ENCODE measurements at places on chromosomes 1 and 21. TPM values are rescaled to one million over a fixed set of nuclear protein-coding genes. Genes with fewer than 3 reads are reported as not detected.

HCN3 gene
- 3.3 TPM for total RNA-seq

GUCA2A gene
- total RNA-seq = not detected

MXRA8 gene
- not detected for total RNA-seq

HIVEP3 gene
- 0.11 TPM for total RNA-seq

KRTAP12-1 gene
- not detected for total RNA-seq

ST6GALNAC3 gene
- total RNA-seq = 70.7 TPM

KPRP gene
- not detected for total RNA-seq

RNU11 gene
- total RNA-seq = not detected

ADAMTS5 gene
- total RNA-seq = 0.05 TPM

ZNF648 gene
- total RNA-seq = 1.1 TPM

GRCh38 chr1:5522531-5523145 is 469.6 kb downstream of the NPHP4 start:
- no peak for DNase-seq

DNA sequence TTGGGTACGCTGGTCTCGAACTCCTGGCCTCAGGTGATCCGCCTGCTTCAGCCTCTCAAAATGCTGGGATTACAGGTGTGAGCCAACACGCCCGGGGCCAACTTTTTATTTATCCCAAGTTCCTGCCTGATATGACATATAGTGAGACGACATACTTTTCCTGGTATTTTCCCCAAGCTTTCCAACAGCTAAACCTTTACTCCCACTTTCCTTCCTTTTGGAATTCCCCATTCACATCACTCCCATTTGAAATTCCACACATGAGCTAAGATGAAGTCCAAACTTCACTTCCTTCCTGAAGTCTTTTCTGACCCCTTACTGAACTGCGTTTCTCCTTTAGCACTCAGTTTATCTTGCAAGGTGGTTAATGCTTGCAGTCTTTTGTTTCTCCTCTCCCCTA is 64.1 kb downstream of the S1PR1 start:
- DNase-seq = no peak

DNA sequence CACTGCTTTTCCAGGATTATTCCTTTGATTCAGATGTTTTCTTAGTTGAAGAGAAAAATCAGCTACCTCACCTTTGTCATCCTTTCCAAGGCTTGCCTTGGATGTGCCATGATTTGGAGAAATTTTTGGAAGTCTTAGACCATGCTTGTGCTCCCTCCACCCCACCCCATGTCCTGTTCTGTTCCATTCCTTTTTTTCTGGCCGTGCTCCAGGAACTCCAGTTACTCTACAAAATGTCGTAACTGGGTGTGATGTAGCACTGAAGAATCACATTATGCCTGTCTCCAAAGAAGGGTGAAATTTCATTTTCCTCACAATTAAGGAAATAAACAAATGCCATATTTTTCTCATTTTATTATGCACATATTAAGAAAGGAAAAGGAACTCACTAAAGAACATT is 217.8 kb upstream of the ZRANB2 start:
- no peak for DNase-seq

- DNase-seq = peak; percentile 46
Measured at GRCh38 chr1:12153181-12153785, 13.5 kb upstream of the TNFRSF1B start.

DNA sequence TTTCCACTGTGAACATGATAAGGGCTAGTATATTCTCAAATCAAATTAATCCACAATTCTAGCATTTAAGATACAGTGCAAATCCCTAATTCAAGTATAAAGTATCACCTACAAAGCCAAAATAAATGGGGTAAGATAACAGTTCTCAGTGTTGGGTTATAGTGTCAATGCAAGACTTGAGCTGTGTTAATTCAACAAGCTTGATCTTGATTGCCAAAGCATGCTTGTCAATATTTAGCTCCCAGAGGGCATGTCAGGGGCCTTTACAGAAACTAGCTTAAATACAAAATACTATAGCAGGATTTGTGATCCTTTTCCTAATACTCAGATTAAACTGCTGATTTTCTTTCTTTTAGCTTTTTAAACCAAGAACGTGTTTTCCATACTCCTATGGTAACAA is 541.3 kb downstream of the PTBP2 start:
- DNase-seq = no peak

- no peak for DNase-seq
Measured at GRCh38 chr1:160578175-160578524, 1.1 kb downstream of the CD84 start.

DNA sequence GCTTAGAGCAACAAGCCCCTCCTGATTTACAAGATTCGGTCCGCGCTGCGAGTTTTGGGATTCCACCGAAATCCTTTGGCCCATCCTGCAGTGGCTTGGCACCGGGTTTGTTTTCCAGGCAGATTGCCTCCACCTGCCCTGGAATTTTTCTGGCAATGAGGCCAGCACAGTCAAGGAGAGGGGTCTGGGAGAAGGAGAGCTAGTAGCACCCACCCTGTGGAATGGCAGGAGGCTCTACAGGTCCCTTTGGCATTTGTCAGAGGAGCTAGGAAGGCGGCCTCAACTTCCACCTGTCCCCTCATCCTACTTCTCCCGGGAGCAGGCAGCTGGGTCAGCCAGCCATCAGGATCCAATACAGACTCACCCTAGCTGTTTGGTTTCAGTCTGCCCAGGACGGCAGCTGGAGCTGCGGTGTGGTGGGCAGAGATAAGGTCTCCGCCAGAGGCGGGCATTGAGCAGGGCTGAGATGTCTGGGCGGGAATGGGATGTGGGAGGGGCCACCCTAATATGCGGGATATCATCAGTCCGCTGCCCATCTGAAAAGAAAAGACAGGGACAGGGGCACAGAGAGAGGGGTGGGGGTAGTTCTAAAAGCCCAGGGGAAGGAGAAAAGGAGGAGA is 37.8 kb upstream of the PRELP start:
- DNase-seq = no peak

DNA sequence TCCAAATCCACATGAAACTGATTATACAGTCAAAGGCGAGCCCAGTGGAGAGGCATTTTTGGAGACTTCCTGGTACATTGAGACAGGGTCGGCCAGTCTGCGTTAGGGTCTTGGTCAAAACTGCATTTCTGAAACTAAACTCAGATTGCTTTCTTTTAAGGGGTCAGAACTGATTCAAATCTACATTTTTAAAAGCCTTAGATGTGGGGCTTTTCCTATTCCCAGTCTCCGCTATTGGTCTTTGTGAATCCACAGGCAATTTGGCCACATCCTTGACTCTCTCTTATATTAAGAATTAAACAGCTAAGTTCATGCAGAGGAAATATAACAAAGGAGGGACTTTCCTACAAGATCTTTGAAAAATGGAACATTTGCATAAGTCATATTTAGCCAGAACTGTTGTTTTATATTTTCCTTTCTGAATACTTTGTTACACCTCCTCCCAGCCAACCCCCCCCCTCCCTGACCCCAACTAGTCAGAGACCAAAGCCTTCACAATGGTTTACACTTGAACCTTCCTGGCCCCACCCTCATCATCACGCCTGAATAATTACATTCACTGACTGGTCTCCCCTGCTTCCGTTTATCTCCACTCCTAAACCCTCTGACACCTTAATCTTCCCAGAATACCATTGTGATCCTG is 30.9 kb downstream of the SELL start:
- DNase-seq = no peak

DNA sequence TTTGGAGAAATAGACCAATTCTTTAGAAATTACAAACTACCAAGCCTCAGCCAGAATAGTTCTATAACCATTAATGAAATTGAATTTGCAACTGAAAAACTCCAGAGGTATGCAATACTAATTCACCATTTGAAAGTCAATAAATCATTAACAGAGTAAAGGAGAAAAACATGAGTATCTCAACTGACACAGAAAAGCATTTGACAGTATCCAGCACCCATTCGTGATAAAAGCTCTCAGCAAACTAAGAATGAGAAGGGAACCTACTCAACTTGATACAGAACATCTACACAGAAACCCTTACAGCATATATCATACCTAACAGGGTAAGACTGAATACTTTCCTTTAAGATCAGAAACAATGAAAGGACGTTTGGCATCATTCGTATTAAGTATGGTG is 54.3 kb downstream of the ST6GALNAC5 start:
- DNase-seq = no peak

GRCh38 chr1:245690946-245691541 is 536.3 kb downstream of the KIF26B start:
- DNase-seq = no peak

GRCh38 chr1:16631248-16632043 is 18.1 kb upstream of the NBPF1 start:
- DNase-seq = no peak

- no peak for DNase-seq
Measured at GRCh38 chr21:44998621-44999427, 59.0 kb downstream of the SLX9 start.

GRCh38 chr1:108570128-108570527 is 10.2 kb downstream of the EEIG2 start:
- DNase-seq = peak; percentile 71

DNA sequence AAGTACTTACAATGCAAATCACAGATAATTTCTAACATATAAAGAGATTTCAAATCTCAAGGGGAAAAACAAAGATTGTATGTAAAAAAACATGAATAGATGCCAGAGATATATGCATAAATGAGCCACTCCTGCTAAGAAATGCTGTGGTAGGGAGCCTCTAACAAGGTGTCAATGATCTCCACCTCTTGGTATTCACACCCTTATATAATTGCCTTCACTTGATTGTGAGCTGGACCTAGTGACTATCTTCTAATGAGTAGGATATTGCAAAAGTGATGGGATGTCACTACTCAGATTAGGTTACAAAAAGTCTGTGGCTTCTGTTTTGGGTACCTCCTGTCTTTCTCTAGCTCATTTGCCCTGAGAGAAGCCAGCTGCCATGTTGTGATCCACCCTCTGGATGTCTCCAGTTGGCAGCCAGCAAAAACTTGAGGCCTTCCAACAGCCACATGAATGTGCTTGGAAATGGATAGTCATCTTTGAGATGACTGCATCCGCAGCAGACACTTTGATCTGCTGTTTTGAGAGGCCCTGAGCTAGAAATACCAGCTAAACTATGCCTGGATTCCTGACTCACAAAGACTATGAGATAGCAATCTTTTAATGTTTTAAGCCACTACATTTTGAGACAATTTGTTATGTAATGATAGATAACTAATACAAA is 196.1 kb upstream of the FGGY start:
- DNase-seq = no peak

GRCh38 chr1:14507262-14507661 is 91.2 kb upstream of the KAZN start:
- DNase-seq = no peak

- DNase-seq = no peak
Measured at GRCh38 chr1:184827600-184828368, 73.1 kb upstream of the EDEM3 start.

GRCh38 chr1:215992620-215993019 is 425.5 kb downstream of the KCTD3 start:
- DNase-seq = peak; percentile 71

DNA sequence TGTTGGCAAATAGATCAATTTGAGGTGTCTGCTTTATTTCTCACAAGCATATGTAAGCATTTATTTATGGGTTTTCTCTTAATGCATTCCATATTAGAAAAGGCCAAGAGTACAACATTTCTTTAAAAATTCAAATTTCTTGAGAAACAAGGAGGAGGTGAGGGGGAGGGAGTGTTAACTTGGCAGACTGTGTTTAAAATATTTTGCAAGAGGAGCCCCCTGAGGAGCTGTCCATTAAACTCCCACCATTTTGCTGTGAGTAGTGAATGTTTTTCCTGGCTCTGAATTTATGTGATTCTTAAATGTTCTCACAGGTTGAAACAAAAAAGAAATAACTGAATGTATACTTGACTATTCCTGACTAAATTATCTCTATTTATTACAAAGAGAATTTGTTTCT is 363.8 kb downstream of the PTPRC start:
- no peak for DNase-seq

DNA sequence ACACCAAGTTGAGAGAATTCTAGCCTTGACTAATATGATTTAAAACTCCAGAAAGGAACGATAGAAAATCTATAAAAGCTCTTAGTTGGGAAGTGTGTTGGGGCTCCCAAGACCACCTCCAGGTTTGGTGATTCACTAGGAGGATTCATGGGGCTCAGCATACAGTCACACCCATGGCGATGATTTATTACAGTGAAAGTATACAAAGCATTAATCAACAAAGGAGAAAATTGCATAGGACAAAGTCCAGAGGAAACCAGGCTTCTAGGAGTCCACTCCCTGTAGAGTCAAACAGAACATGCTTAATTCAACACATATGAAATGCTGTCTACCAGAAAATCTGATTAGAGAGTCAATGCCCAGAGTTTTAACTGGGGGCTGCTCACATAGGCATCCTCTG is 4.8 kb downstream of the CDCA8 start:
- DNase-seq = no peak

DNA sequence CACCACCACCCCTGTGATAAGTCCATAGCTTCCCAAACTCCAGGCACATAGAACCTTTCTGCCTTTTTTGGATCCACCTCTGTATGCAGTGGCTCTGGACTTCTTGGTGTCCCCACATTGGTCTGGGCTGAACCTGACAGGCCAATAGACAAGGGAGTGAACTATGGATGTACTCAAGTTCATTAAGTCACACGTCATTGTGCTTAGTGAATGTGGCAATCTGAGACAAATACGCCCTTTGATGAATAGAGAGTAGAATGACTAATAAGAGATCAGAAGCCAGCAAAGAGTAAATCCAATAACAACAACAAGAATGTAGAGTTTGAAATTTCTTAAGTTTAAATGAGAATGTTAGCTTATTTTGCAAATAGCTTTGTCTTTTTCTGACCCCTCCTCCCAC is 114.8 kb downstream of the ST6GALNAC3 start:
- DNase-seq = no peak

DNA sequence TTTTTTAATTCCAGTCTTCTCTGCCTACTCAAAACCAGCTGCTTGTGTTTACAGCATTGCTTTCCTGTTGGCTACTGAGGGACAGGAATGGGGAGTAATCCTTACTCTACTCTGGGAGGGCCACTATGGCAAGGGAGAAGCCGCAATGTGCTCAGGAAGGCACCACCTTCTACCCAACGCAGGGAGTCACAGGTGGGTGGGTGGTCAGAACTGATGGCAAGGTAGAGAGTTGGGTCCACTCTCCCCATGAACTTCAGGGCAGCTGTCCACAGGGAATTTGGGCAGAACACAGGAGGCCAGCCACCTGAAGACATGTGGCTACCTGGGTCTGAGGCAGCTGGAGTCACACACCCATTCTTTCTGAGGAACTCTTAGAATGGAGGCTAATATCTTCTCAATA is 40.5 kb upstream of the HMGB4 start:
- DNase-seq = no peak

- no peak for DNase-seq
Measured at GRCh38 chr1:115068826-115069585, 20.3 kb downstream of the TSPAN2 start.

- no peak for DNase-seq
Measured at GRCh38 chr1:13819642-13820041, 119.7 kb downstream of the PRDM2 start.

- DNase-seq = no peak
Measured at GRCh38 chr21:42645211-42646075, 8.0 kb upstream of the PDE9A start.

GRCh38 chr1:58773406-58773840 is 10.4 kb downstream of the JUN start:
- DNase-seq = no peak

GRCh38 chr1:203306965-203307541 is 1.7 kb downstream of the BTG2 start:
- no peak for DNase-seq

GRCh38 chr1:230909974-230910754 is 41.8 kb upstream of the C1orf198 start:
- no peak for DNase-seq

Data from SK-MEL-5 (cell line).